ENCODE measurements at places on chromosomes 6 and 20. TPM values are rescaled to one million over a fixed set of nuclear protein-coding genes. Genes with fewer than 3 reads are reported as not detected.
A peak's percentile ranks its signal among the peaks of the same experiment; 100 is the strongest.

GRCh38 chr20:44491635-44492395 lies 16.1 kb downstream of the TTPAL start:
- no peak overlapping the region for H3K4me3 ChIP-seq
- H3K4me1 ChIP-seq = peaks cover 6% of the 10 kb centered on the region
- H3K27me3 ChIP-seq = no peaks in the 10 kb centered on the region
- DNase-seq = no peak
- H3K36me3 ChIP-seq = peaks cover 92% of the 10 kb centered on the region

GRCh38 chr6:44074439-44074812 lies 52.8 kb downstream of the MRPL14 start:
- H3K4me3 ChIP-seq = peak overlapping the region; percentile 91
- H3K4me1 ChIP-seq = peaks cover 23% of the 10 kb centered on the region
- H3K36me3 ChIP-seq = no peaks in the 10 kb centered on the region
- H3K27ac ChIP-seq = no peak overlapping the region
- peak; percentile 75 for DNase-seq

- H3K27me3 ChIP-seq = no peaks in the 10 kb centered on the region
- no peaks in the 10 kb centered on the region for H3K36me3 ChIP-seq
- H3K4me3 ChIP-seq = no peak overlapping the region
- H3K4me1 ChIP-seq = peaks cover 6% of the 10 kb centered on the region
Observed at GRCh38 chr6:48032151-48032550, 78.8 kb downstream of the PTCHD4 start.

GRCh38 chr6:1665214-1665613 lies 55.5 kb downstream of the FOXC1 start:
- H3K27ac ChIP-seq = no peak overlapping the region
- DNase-seq = no peak
- H3K27me3 ChIP-seq = no peaks in the 10 kb centered on the region
- H3K4me3 ChIP-seq = no peak overlapping the region

DNA sequence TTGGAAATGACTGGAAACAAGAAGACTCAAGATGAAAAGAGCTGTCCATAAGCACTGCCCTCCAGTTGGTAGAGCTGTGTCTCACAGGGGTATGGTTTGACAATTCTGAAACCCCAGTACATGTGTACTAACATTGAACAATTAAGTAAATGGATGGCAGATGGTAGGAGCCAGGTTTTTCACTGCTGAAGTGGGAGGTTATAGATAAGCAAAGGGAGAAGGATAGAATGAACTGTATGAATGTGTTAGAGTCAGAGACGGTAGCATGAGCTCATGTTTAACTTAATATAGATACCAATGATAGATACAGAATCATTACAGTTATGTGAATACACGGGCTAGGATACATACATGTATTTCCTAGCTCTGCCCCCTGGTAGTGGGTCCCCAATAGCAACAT lies 95.0 kb upstream of the SIRPA start:
- H3K27me3 ChIP-seq = peaks cover 42% of the 10 kb centered on the region
- peaks cover 5% of the 10 kb centered on the region for H3K4me1 ChIP-seq
- H3K4me3 ChIP-seq = no peak overlapping the region
- H3K36me3 ChIP-seq = no peaks in the 10 kb centered on the region

GRCh38 chr20:58179432-58180099 lies 48.9 kb downstream of the ANKRD60 start:
- H3K27ac ChIP-seq = peak overlapping the region; percentile 64
- H3K4me1 ChIP-seq = peaks cover 22% of the 10 kb centered on the region
- DNase-seq = peak; percentile 50

DNA sequence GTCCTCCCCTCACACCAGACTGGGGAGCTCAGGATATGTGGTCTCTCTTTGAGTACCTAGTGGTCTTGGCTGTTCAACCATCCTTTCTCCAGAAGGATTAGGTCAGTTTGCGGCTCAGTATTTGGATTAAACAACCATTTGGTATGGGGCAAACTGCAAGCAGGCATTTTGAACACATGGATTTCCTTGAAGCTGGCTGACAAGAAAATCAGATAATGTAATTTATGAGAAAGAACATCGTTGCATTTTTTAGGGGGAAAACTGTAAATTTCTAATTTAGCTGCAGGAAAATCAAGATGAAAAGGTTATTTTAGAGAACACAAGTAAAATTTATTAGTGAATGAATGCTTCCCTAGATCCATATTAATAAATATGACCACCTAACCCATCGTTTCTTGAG lies 25.3 kb downstream of the DPPA5 start:
- DNase-seq = no peak
- peaks cover 7% of the 10 kb centered on the region for H3K27me3 ChIP-seq
- no peaks in the 10 kb centered on the region for H3K36me3 ChIP-seq

- H3K36me3 ChIP-seq = peaks cover 46% of the 10 kb centered on the region
- DNase-seq = no peak
- H3K4me3 ChIP-seq = no peak overlapping the region
Observed at GRCh38 chr6:116159782-116160524, 34.0 kb upstream of the COL10A1 start.

DNA sequence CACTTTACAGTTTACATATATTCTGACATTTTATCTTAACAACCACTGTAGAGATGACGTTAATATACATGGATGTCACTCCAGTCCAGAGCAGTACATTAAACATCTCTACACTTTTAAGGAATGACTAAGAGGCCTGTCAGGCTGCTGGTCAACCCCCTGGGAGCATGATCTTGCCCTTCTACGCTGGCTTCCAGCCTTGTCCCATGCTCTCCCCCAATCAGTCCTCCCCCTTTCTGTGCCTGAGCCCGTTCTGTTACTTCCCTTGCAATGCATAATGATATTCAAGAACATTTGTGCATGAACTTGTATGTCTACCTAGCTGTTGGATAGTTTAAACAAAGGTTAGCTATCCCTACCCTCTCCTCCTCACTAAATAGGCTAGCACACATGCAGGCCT lies 40.5 kb upstream of the PLCB4 start:
- no peaks in the 10 kb centered on the region for H3K36me3 ChIP-seq
- no peak overlapping the region for H3K4me3 ChIP-seq
- H3K4me1 ChIP-seq = no peaks in the 10 kb centered on the region
- DNase-seq = no peak

DNA sequence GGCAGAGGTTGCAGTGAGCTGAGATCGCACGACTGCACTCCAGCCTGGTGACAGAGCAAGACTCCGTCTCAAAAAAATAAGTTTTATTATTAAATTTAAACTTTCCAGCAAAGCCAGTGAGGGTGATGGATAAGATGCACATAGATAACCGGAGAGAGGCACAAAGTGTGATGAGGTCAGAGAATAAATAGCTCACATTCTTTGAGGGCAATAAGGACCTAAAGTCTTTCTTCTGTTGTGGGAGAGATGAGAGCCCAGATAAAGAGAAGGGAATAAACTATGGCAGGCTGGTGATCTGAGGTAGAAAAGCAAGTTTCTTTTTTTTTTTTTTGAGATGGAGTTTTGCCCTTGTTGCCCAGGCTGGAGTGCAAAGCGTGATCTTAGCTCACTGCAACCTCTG lies 20.6 kb upstream of the EZR start:
- no peak overlapping the region for H3K4me3 ChIP-seq
- no peak for DNase-seq
- H3K4me1 ChIP-seq = no peaks in the 10 kb centered on the region
- no peaks in the 10 kb centered on the region for H3K27me3 ChIP-seq

GRCh38 chr20:1364106-1364505 lies 28.7 kb downstream of the FKBP1A start:
- peaks cover 43% of the 10 kb centered on the region for H3K4me1 ChIP-seq
- H3K27ac ChIP-seq = peak overlapping the region; percentile 91
- H3K36me3 ChIP-seq = peaks cover 62% of the 10 kb centered on the region
- peak overlapping the region; percentile 69 for H3K4me3 ChIP-seq

DNA sequence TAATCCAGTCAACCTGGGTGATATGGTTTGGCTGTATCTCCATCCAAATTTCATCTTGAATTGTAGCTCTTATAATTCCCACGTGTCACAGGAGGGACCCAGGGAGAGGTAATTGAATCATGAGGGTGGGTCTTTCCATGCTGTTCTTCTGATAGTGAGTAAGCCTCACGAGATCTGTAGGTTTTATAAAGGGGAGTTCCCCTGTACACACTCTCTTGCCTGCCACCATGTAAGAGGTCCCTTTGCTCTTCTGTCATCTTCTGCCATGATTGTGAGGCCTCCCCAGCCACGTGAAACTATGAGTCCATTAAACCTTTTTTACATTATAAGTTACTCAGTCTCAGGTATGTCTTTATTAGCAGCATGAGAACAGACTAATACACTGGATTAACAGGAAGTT lies 19.5 kb downstream of the GSTA3 start:
- H3K4me1 ChIP-seq = no peaks in the 10 kb centered on the region
- H3K36me3 ChIP-seq = no peaks in the 10 kb centered on the region
- H3K4me3 ChIP-seq = no peak overlapping the region
- H3K27me3 ChIP-seq = no peaks in the 10 kb centered on the region

GRCh38 chr6:56906752-56907151 lies 48.2 kb upstream of the BEND6 start:
- peaks cover 9% of the 10 kb centered on the region for H3K27me3 ChIP-seq
- DNase-seq = no peak
- peaks cover 1% of the 10 kb centered on the region for H3K4me1 ChIP-seq
- no peak overlapping the region for H3K27ac ChIP-seq

The MACROD2 gene
- 1.1 TPM for total RNA-seq

The TCP11 gene
- not detected for total RNA-seq

The RAMACL gene
- total RNA-seq = 0.42 TPM

All from naive thymus-derived CD8-positive, alpha-beta T cell (primary cell).